Stimulated activated CD8-positive, alpha-beta memory T cell treated with anti-CD3 and anti-CD28 coated beads, Interleukin-15, amount 100 ng/mL, for 4 hours (primary cell): ENCODE measurements at places on chromosomes 16 and 17.

GRCh38 chr17:68317458-68317857, 26.2 kb downstream of the ARSG start:
- DNase-seq: no peak

DNA sequence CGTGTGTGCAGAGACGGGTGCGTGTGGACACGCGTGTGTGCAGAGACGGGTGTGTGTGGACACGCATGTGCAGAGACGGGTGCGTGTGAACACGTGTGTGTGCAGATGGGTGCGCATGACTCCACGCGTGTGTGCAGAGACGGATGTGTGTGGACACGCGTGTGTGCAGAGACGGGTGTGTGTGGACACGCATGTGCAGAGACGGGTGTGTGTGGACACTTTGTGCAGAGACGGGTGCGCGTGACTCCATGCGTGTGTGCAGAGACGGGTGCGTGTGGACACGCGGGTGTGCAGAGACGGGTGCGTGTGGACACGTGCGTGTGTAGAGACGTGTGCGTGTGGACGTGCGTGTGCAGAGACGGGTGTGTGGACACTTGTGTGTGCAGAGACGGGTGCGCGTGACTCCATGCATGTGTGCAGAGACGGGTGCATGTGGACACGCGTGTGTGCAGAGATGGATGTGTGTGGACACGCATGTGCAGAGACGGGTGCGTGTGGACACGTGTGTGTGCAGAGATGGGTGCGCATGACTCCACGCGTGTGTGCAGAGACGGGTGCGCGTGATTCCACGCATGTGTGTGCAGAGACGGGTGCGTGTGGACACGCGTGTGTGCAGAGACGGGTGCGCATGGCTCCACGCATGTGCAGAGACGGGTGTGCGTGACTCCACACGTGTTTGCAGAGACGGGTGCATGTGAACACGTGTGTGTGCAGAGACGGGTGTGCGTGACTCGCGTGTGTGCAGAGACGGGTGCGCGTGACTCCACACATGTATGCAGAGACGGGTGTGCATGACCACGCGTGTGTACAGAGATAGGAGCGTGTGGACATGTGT, 1.6 kb upstream of the CD7 start:
- no peak for DNase-seq

DNA sequence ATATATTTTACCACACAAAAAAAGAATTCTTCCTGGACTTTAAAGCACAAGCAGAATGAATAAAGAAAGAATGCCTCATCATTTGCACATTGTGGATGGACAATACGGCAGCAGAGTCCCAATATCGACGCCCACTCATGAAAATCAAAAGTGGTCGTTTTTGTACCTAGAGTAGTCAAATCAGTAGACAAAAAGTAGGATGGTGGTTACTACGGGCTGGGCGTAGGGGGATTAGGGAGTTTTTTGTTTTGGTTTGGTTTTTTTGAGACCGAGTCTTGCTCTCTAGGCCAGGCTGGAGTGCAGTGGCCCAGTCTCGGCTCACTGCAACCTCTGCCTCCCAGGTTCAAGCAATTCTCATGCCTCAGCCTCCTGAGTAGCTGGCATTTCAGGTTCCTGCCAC, 8.6 kb upstream of the CENPV start:
- DNase-seq: no peak

DNA sequence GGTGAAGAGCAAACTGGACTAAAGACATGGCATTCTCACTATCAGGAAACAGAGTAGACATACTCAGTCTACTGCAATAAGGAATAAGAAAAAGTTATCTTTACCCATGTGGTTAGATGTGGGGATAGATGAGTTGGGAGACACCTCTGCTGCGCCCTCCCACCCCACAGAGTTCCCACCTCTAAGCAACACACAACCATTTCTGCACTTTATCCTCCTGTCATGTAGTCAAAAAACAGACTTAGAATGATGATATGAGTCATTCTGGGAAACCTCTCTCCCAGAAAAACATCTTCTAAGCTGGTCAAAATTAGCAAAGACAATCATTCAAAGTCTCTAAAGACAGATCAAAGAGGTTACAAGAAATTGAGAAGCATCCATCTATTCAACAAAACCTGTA, 94.9 kb downstream of the CACNG1 start:
- DNase-seq: no peak

DNA sequence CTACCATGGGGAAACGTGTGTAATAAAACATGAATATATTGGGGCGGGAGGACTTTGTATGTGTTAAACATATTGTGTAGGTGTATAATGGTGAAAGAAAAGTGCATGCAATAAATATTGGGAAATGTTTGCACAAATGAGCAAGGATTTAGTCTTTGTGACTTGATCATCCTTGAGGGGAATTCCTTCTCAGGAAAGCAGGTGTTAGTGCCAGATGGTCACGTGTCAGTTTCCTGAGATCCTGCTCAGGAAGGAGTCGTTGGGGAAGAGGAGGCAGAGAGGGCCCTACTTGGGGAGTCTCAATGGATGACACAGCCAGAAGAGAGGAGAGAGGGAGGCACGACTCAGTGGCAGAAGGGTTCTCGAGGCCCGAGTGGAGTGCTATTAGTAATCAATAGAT, 53.2 kb downstream of the MSI2 start:
- no peak for DNase-seq

- no peak for DNase-seq
Observed at GRCh38 chr17:3981455-3981854, 17.2 kb upstream of the ATP2A3 start.

DNA sequence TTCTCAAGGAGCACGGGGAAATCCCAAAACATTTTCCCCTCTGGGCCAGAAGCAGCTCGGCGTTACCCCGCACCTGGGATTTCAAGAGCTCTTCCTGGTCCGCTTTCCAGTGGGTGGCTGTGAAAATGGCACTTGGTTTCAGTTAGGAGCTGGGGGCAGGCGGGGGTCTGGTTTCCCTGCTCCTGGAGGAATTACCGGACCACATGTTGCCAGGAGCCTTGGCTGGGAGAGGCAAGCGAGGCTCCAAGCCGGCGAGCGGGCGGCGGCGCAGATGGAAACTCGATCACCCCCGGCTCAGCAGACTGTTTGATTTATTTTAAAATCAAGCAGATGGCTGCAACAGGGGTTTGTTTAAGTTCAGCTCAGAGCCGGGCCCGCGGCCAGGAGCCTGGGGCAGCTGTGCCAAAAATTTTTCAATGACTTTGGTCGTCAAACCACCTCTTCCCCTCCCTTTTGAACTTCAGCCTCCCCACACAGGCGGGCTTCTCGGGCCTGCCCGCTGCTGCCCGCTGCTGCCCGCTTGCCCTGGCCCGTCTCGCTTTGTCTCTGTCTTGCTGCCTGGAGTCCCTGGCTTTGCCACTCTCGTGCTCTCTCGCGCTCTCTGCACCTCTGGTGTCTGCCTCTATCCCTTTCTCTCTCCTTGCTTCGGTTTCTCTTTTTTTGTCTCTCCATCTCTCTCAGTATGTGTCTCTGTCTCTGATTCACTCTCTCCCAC, 108.0 kb upstream of the CIBAR2 start:
- DNase-seq: no peak

DNA sequence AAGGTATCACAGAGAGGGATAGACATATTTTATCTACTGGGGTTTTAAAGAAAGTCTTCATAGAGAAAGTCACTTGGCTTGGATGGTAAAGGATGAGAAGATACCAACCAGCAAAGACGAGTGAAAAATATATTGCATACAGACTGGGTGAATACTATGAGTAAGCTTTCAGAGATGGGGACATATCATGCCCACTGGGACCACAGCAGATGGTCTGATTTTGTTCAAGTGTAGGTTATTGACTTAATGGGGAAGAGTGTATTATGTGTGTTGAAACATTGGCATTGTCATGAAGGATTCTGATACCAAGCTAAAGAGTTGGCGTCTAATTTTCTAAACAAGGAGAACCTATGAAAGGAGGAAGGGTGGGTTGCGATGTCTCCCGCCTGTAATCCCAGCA, 13.8 kb upstream of the MMD start:
- DNase-seq: no peak

- DNase-seq: no peak
Observed at GRCh38 chr16:88957887-88958577, 19.0 kb downstream of the CBFA2T3 start.

DNA sequence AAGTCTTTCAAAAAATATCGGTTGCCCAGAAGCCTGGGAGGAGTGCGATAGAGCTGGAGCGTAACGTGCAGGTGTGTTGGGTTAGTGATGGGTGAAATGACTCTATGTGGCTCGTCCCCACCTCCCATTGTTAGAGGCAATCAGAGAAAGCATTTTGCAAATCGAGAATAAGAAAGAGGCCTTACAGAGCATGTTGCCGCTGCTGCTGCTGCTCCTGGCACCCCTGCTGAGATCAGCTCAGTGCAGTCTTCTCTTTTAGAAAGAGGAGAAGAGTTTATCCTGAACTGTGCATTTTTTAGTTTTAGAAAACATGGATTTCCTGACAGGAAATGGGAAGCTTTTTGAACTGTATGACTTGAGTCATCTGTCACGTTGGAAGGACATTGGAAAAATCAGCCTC, 774.5 kb upstream of the RBFOX1 start:
- no peak for DNase-seq

DNA sequence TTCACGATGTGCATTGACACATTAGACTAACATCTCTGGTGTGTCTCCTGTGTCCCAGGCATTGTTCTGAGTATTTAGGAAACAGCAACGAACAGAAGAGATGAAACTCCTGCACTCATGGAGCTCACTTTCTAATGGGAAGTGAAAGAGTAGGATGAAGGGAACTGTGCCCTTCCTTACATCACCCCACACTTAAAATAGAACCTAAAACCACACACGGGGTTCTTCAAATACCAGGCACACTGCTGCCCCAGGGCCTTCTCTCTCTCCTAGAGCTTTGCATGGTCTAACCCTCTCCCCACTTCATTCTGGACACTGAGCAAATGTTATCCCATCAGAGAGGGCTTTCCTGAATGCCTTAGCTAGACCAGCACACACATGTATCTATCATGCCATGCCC, 33.7 kb downstream of the TRIM25 start:
- no peak for DNase-seq

DNA sequence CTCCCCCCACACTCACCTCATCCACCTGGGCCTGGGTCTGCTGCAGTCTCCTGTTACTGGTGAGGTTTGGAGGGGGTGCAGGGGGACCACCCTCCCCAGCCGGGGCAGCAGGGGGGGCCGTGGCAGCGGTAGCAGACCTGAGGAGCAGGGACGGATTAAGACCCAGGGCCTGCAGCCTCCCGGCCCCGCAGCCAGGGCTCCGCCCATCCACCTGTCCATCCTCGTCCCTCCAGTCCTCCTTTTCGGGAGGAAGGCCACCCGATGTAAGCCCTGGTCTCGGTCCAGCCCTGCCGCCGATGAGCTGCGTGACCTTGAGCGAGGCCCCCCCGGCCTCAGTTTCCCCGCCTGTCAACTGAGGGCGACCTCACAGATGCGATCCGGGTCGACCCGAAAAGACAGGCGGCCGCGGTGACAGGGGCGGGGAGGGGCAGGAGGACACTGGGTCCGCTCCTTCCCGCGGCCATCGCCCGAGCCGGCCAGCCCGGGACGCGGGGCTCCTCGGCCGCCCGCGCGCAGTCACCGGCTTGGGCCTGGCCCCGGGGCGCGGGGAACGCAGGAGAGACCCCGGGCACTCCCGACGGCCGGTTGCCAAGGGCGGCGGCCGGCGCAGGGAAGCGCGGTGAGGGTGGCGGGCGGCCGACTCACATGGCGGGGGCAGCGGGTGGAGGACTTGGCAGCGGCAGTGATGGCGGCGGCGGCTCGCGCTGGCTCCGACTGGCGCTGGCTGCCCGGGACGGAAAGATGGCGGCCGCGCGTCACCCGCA, at the start of gene VAMP2:
VAMP2 (minus strand) TSS at position 716 of the 764 bp plus-strand sequence; CDS start at position 647, 69 bp downstream.
- DNase-seq: peak; percentile 64

- peak; percentile 7 for DNase-seq
Observed at GRCh38 chr17:57294629-57295501, 38.5 kb downstream of the MSI2 start.

DNA sequence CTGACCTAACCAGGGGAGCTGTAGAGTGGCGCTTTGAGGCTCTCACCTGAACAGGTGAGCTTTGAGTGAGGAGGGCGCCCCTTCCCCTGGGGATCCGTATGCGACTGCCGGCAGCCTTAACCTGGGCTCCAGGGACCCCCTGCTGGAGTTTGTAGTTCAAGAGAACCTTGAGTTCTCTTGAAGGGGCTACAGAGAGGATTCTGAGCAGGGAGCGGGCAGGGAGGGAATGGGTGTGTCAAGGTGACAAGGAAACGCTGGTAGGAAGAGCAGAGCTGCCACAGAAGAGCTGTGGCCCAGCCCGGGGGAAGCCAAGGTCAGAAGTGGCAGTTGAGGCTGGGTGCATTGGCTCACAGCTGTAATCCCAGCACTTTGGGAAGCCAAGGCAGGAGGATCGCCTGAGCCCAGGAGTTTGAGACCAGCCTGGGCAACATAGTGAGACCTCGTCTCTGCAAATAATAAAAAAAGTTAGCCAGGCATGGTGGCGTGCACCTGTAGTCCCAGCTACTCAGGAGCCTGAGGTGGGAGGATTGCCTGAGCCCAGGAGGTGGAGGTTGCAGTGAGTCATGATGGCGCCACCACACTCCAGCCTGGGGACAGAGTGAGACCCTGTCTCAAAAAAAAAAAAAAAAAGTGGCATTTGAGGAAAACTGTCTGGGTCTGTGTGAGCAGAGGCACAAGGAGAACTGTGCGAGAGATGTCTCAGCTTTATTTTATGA, 1.2 kb downstream of the LLGL2 start:
- no peak for DNase-seq

DNA sequence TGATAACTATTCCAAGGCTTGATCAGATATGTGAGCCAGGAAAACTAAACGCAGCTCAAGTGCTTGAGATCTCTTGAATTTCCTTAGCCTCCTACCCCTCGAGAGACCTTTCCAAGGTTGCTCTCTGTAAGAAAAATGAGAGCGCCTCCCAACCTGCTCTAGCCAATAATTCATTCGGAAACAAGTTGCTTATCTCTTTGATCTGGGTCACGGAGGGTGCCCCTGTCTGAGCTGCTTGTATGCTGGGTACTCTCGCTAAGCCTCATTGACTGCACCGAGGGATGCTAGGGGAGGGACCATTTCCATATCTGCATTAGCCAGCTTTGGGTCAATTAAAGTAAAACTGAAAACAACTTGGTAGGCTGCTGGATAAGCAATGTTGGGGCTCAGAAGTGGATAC, 70.1 kb upstream of the SHISA6 start:
- DNase-seq: no peak

- DNase-seq: no peak
Observed at GRCh38 chr16:57773019-57773418, 29.3 kb downstream of the KIFC3 start.

- DNase-seq: no peak
Observed at GRCh38 chr16:67304020-67304419, 22.5 kb downstream of the KCTD19 start.
